ENCODE measurements at places on chromosomes 16 and 17.

GRCh38 chr17:43753493-43754129 lies 5.0 kb downstream of the SOST start:
- DNase-seq, result no peak

DNA sequence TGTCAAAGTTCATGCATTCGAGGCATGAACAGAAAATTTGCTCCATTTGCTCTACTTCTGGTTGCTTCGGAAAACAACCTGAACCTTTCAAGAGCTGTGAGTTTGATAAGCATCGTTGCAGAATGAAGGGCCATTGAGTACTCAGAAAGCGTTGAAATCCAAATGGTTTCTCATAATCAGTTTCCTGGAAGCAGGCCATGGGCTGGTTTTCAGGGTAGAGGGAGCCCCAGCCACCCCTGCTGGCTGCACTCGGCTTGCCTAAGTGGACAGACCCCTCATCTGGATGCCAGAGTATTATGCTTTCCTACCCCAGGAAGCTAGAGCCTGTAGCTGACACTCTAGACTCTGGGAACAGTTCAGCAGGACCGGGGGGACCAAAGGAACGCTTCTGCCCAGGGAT lies 24.4 kb downstream of the SCNN1G start:
- no peak for DNase-seq

DNA sequence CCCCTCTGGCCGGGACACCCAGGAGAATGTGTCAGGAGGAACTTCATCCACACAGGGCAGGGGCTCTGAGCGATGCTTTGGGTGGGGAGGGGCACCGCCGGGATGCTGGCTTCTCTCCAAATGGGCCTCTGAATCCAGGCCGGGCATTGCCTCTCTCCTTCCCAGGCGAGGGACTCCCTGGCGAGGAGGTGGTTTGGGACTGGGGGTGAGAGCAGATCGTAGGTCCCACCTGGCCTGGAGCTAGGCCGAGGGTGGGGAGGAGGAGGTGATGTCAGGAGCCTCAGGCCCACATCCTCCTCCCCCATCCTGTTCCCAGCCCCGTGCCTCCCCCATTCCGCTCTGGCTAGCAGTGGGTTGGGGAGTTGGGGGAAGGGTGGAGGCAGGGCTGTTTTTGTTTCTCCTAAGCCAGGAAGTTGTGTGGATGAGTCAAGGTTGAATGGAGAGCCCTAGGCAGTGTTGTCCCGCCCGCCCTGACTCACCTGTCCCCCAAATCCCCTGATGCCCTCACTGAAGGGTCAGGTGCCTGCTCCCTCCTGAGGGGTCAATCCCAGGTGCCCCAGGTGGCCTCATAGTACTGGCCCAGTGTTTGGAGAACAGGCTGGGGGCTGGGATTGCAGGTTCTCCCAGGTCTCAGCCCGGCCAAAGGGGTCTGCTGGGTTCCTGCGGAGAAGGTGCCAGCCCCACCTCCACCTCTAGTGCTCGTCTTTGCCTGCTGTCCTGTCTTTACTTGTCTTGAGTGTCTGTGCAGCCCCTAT lies 2.8 kb downstream of the GRB7 start:
- peak; percentile 49 for DNase-seq

- no peak for DNase-seq
These were observed 25.4 kb downstream of the BMERB1 start for GRCh38 chr16:15459791-15460190.

DNA sequence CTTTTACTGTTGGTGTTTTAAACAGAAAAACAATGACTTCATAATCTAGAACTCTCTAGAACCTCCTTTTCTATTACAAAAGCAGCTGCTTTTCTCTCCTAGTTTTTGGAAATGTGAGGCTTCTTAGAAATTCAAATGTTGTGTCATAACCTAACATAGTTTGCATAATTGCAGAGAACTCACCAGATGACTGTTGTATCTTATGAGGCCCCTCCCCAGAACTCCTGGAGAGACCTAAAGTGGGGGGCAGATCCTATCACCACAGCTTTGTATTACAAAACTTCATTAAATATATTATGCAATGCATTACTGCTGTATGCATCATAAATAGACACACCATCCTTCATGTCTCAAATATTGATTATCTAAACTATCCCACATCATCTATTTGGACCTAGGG lies 538.7 kb upstream of the HSBP1 start:
- no peak for DNase-seq

DNA sequence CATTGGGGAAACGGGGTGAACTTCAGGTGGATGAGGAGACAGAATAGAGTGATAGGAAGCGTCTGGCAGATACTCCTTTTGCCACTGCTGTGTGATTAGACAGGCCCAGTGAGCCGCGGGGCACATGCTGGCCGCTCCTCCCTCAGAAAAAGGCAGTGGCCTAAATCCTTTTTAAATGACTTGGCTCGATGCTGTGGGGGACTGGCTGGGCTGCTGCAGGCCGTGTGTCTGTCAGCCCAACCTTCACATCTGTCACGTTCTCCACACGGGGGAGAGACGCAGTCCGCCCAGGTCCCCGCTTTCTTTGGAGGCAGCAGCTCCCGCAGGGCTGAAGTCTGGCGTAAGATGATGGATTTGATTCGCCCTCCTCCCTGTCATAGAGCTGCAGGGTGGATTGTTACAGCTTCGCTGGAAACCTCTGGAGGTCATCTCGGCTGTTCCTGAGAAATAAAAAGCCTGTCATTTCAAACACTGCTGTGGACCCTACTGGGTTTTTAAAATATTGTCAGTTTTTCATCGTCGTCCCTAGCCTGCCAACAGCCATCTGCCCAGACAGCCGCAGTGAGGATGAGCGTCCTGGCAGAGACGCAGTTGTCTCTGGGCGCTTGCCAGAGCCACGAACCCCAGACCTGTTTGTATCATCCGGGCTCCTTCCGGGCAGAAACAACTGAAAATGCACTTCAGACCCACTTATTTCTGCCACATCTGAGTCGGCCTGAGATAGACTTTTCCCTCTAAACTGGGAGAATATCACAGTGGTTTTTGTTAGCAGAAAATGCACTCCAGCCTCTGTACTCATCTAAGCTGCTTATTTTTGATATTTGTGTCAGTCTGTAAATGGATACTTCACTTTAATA lies 7.0 kb upstream of the TMEM235 start:
- DNase-seq, result no peak

DNA sequence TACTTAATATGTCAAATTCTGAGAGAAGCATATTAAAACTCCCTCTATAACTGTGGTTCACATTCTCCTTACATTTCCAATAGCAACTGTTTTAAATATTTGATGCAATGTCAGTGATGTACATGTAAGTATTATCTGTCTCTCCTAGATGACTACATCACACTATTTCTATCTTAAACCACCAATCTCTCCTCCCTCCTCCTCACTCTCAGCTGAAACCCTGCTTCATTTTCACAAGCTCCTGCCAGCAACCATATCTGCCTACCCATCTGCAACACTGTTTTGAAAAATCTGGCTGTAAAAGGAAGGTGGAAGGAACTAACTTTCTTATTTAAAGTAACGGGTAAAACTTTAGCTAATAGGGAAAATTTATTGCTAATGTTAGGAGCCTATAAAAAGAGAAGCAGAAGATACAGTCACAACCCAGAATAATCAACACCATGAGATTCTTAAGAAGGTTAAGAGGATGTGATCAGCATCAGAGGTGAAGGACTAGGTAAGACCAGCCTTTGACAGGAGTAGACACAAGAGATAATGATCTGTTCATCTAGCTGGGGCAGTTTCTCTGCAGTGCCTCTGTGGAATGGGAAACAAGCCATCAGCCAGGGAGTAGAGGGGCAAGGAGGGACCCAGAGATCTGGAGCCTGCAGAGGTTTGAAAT lies 31.0 kb downstream of the MYH10 start:
- DNase-seq, result no peak

DNA sequence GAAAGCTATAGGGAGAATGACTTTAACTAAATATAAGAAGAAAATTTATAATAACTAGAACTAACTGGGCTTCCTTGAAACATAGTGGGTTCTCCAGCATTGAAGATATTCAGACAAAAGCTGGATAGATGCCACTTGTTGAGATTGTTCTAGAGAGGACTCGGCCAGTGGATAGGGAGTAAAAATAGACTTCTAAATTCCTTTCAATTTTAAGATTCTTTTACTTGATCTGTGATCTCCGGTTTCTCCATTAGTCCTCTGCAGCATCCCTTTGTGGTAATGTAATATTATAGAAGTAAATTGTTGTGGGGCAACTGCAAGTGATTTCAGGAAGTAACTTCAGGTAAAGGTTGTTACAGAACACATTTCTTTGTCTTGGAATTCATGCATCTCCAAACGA lies 10.3 kb upstream of the RARA start:
- no peak for DNase-seq

DNA sequence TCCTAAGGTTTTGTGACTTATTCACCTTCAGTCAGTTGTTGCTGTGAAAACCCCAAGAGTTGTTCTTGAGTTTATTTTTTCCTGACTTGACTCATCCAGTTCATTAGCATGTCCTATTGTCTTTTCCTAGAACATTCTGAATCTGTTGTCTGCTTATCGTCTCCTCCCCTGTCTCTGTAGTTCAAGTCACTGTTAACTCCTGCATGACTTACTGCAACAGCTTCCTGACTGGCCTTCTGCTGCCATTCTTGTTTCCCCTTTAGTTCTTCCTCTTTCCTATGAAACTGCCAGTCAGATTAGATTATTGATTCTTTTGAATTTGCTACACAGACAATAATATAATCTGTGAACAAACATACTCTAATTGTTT lies 161.5 kb downstream of the FTO start:
- DNase-seq, result no peak

DNA sequence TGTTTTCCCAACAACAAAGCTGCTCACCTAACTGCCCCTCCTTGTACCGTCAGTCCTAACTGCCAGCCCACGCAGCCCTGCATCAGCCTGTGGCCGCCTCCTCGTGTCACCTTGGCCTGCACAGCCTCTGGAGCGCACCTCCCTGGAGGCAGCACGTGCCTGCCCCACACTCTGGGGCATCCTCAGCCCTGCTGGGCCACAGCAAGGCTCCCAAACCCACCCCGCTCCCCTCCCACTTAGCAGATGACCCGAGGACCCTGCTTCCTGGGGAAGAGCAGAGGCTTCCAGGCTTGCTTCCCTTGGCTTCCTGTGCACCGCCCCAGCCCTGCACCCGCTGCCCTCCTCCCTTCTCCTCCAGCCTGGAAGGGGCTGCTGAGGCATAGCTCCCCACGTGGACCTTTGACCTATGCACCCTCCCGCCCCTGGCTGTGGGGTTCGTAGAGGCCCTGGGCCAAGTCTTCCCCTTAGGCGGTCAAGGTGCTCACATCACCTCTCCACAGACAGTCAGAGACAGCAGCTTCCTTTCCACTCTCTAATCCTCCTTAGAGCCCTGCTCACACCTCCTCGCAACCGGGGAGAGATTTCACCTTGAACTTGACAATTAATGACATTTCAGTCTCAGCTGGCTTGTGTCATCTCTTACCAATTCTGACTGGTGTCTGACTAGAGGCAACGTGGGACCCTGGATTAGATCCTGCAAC lies 115.0 kb downstream of the MGAT5B start:
- no peak for DNase-seq

GRCh38 chr17:76382803-76383545 lies 1.4 kb upstream of the SPHK1 start:
- peak; percentile 78 for DNase-seq

- DNase-seq, result no peak
These were observed 13.6 kb downstream of the CHD9 start for GRCh38 chr16:53068423-53068833.

DNA sequence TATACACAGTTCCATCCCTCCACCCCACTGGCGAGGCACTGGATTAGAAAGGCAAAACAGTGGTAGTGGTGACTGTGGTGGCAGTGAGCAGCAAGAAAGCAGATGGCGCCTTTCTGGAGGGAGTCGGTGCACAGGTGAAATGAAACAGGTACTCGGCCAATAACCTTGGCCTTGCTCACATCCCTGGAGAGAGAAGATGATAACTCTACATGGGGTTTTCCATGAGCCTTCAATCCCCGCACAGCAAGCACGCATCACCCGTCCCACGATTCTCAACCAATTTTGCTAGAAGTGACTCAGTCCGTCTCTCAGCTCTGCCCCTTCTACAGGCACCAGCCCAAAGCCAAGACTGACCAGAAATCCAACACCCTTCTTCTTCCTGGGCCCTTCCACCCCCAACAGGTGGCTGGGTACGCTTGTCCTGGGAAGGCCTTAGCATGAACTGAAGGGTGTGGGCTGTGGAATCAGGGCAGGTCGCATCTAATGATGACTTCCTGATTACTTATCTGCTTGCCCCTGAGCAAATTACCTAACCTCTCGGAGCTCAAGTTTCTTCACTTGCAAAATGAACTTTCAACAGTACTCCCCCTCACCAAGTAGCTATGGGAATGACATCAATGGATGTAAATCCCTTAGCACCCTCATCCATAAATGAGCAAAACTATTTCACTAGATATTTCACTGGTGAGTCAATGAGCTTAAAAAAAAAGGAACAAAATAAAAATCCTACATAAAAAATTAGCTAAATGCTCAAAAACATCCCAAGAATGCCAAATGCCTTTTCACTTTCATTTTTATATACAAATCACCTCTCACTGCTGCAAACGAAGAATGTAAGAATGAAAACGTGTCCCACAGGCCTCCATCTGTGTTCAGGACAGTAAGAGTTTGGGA lies 18.0 kb downstream of the XPO6 start:
- DNase-seq, result peak; percentile 77

DNA sequence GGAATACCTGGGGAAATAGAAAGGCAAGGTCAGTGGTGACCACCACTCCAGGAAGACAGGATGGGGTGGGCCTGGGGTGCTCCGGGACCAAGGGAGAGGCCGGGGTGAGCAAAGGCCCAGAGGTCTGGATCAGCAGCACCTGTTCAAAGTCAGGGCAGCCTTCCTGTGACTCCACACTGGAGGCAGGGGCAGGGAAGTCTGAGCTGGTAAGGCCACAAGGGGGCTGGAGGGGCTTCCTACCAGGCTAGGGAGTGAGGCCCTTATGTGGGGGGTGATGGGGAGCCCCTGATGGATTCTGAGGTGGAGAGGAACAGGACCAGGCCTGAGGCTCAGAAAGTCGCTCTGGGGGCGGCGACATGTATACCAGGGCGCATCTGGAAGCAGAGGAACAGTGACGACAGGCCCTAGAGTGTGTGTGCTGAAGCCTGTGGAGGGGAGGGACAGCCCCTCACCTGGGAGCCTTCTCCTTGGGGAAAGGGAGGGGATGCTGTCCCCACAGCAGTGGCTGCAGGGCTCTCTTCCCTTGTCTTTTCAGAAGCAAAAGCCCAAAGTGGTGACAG lies 3.7 kb downstream of the C16orf78 start:
- no peak for DNase-seq

GRCh38 chr17:40224718-40225550 lies 5.8 kb downstream of the WIPF2 start:
- no peak for DNase-seq

DNA sequence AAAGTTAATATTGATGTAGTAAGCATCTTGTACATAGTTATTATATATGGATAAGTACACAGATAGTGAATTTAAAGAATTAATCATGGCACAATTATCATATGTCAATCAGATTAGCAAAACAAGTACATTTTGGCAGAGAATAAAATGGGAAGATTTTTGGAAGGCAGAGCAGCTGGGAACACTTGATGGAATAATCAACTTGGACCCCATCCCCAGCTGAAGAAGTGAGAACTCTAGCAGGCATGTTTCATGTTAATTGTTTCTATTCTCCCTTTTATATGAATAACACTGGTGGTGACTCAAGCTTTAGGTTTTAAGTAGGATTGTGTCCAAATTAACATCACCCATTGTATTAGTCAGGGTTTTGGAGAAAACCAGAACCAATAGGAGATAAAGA lies 198.7 kb downstream of the KCNJ2 start:
- no peak for DNase-seq
